ENCODE measurements at places on chromosomes 16 and 17.

DNA sequence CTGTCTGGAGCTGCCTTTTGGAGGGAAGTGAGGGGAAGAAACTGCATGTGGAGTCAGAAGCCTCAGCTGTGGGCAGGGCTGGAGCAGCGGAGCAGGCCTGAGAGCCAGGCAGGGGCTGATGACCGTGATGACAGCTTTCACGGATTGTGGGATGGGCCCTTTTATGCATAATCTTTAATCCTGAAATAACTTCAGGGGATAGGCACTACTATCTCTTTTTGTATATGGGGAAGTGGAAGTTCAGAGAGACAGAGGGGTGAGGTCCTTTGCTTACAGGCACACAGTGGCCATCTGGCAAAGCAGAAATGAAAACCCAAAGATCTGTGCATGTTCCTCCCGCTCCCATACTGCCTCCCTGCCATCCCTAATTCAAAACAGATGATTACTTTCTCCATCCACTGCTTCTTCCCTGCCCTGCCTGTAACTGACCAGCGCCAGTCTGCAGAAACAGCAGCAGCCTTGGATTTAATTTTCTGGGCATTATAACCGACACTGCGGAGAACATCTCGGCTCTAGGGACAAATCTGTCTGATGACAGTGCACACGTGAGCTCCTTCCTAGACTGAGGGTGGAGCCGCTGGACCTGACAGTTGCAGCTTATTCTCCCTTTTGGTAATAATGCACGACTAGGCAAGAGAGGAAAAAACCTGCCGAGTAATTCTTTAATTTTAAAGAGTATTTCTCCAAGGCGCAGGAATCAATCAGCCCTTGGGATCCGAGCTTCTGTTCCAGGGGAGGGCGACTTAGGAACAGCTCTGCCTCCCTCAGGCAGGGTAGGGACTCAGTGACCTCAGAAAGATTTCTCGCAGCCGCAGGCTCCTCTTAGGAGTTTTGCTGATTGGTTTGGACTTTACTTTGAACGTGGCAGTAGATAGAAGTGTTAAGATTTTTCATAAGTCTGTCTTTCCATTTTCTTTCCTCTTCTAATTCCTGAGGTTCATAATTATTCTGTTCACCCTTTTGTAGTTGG, 95.4 kb downstream of the UTP18 start:
- DNase-seq = no peak

GRCh38 chr17:50265212-50265611, 9.1 kb upstream of the TMEM92 start:
- no peak for DNase-seq

DNA sequence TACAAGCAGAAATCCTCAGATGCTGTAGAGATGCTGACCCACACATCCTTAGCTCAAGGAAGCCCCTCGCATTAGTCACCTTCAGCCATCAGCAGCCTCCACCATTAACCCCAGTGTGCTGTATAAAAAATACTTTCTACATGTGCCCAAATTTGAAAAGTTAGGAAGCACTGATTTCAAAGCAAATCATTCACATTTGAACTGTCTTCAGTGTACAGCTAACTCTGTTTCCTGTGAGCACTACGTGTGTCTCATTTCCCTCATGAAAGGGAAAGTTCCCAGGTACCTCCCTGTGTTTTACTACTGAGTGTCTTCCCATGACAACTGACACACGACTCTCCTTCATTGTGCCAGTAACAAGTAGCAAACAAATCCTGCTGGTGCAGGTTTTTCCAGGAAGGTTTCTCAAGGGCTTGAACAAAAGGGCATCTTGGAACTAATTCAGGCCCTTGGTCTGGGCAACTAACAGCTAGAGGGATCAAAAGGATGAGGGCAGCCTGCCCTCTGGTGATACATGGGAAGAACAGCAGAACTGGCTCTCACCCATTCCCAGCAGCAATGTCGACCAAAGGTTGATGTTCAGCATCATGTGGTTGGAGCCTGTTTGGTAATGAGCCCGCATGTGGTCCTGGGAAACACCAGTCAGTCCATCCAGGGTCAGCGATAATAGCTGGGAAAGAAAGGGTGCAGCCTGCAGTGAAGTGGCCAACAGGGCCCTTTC, 4.0 kb downstream of the SLC35B1 start:
- peak; percentile 38 for DNase-seq

DNA sequence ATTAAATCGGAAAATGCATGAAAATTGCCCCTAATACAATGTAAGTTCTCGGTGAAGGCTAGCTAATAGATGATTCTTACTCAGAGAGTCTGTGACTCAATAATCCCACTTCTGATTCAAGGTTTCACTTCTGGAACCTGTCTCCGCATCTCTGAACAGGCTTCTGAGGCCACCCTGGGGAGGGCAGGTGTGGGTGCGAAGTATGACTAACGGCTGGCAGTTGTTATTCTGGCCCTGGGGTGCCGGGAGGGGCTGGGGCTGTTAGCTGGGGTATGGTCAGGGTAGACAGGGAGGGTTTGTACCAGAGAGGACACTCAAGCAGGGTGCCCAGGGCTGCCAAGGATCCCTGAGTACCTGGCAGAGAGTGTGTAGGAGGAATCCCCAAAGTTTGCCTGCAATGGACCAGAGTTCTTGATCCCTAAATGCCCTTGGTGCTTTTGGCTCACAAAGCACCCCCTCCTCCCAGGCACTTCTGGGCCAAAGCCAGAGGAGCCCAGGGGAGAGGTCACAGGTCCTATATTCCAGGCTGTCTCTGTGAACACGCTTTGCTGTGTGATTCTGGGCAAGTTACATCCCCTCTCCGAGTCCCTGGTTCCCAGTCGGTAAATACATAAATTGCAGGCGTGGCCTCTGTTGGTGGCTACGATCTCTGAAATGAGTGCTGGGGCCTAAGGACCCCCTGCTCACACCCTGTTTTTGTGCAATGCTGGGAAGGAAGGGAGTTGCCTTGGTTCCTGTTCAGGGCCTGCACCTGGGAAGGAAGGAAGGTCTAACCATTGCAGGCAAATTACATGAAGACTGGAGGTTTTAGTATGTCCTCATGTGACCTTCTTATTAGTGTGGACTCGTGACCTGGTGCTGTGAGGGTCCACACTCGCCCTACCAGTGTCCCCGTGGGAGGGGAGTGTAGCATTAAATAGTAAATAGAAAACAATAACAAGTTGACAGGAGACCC, 49.9 kb upstream of the CPNE2 start:
- DNase-seq = no peak

GRCh38 chr17:6205525-6205924, 135.3 kb downstream of the WSCD1 start:
- no peak for DNase-seq

- no peak for DNase-seq
These were observed 20.5 kb upstream of the RPTOR start for GRCh38 chr17:80523956-80524712.

GRCh38 chr16:36336-36984, 16.9 kb downstream of the POLR3K start:
- no peak for DNase-seq

- no peak for DNase-seq
These were observed 2.3 kb downstream of the GP1BA start for GRCh38 chr17:4934173-4934979.

DNA sequence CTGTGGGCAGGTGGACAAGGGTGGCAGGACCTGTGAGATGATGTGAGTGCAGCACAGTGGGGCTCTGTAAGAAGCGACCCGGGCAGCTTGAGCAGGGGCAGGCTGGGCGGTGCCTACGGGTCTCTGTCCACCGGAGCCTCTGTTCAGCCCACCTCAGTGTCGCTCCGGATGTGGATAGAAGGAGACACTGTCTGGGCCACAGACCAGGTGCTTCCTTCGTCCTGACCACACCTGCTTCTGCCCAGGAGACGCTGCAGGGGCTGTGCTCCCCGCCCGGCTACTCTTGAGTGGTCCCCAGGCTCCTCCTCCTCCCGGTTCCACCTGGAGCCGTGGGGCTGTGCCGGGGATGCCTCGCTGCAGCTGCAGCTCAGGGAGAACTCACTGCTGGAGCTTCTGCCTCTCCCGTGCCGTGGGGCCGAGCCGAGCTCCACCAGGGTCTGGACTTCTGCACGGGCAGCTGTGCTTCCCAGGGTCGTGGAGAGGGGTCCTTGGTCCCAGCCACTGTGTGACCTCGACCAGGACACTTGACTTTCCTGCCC, 21.5 kb downstream of the METRNL start:
- DNase-seq = no peak

DNA sequence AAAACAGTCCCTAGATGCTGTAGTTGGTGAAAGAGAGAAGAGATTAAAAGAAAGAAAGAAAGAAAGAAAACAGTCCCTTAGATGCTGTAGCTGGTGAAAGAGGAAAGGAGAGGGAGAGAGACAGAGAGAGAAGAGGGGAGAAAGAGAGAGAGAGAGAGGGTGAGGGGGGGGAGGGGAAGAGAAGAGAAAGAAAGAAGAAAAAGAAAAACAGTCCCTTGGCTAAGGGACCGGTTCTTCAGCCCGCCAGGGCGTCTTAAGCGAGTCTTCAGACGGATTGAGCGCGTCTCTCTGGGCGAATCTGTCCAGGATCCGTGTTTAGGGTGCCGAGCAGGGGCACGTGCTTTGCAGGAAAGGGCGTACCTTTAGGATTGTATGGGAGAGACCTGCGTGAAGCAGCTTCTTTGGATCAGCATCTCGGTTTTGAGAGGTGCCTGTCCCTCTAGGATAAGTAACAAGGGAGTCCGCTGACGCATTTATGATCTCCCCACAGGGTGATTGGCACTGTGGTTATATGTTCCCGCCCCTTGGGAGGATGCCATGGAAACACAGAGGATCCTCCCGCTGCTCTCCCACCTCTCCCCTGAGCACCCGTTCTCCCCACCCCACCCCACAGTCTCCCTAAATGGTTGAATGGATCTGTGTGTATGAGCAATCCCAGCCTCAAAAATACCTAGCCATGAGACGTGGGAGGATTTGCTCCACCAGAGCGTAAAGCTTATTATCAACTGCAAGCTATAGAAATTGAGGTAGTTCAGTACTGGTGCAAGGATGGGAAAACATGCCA, 16.7 kb downstream of the GNGT2 start:
- DNase-seq = peak; percentile 33

Data from HCT116 (cell line).